RKO (cell line): ENCODE measurements at places on chromosomes 2 and 18.

- no peak for DNase-seq
Observed at GRCh38 chr2:195490319-195490718, 166.7 kb upstream of the SLC39A10 start.

- no peak for DNase-seq
Observed at GRCh38 chr2:164335128-164335527, 286.2 kb downstream of the GRB14 start.

DNA sequence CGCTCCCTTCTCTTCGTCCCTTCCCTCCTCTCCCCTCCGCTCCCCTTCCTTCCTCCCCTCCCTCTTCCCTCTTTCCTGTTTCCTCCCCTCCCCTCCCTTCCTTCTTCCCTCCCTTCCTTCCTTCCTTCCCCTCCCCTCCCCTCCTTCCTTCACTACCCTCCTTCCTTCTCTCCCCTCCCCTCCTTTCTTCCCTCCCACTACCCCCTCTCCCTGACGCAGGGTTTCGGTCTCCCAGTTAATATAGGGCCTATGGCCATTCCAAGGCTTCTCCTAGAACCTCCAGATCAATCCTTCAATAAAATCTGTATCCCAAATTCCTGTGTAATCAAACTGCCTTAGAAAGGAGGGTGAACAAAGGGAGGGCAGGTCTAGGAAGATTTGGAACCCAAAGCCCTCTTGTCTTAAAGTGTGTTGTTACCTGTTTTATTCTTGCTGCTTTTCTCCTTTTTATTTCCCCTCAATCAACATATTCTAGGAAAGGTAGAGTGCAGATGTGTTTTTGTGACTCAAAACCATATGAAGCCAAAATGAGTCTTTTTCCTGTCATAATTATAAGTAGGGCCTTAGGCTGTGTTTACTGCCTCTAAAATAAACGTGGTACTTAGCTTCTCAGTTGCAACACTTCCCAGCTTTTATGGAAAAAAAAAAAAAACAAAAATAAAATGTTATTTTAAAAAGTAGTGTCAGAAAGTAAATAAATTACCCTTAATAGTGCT is 53.7 kb downstream of the GPD2 start:
- DNase-seq: no peak

GRCh38 chr2:120305937-120306490 is 39.9 kb upstream of the INHBB start:
- no peak for DNase-seq

- DNase-seq: no peak
Observed at GRCh38 chr2:69330781-69331180, 56.2 kb downstream of the GFPT1 start.

DNA sequence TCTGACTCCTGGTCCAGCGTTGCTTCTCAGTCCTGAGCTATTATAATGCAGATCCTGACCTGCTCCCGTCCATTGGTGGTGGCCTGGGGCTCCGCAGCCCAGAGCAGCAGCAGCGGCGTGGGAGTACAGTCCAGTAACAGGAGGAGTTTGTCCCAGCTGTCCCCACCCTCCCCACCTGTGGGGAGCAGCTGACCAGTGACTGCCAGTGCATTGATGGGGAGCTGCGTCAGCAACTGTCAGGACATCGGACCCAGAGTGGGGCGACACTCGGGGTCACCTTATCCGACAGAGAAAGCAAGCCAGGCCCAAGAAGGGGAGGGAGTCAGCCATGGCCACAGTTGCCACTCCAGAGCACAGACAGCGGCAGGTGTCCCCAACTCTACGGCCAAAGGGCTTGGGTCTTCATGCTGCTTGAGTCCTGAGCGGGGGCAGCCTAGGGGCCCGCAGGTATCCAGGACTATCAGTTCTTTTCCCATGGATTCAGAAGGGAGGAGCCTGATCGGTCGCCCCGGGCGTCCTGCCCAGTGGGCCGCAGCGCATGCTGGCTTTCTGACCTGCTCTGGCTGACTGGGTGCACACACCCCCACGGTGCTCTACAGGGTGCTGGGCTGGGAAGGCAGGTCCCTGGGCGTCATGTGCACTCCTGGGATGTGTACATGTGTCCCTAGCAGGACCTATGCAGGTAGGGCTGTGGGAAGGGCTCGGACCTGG is 29.7 kb downstream of the DNMT3A start:
- no peak for DNase-seq

DNA sequence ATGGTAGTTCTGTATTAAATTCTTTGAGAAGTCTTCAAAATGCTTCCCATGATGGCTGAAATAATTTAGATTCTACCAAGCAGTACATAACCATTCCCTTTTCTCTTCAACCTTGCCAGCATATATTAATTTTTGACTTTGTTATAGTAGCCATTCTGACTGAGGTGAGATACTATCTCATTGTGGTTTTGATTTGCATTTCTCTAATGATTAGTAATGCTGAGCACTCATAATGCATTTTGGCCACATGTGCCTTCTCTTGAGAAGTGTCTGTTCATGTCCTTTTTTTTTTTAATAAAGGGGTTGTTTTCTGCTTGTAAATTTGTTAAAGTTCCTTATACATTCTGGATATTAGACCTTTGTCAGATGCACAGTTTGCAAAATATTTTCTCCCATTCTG is 173.9 kb downstream of the CALCRL start:
- DNase-seq: no peak

DNA sequence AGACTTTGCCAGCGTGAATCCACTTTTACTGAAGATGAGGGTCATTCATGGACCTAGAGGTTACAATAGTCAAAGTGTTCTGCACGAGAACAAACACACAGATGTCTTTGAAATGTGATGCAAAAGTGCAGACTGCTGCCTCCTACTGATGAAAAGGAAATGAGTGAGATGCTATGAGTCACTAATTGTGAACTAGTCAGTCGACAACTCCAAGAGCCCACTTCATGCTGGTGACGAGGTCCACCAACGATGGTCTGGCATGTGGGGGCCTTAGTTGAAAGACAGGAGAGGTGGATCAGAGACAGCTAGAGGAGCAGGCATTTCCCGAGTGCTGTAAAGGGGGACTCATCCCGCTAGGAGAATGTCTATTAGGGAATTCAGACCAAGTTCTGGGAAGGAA is 17.1 kb upstream of the ZNF236 start:
- peak; percentile 67 for DNase-seq

- DNase-seq: no peak
Observed at GRCh38 chr2:108271691-108272253, 16.9 kb upstream of the SULT1C2 start.

GRCh38 chr2:152078662-152079061 is 20.2 kb downstream of the CACNB4 start:
- no peak for DNase-seq

GRCh38 chr2:69216535-69217332 is 170.3 kb downstream of the GFPT1 start:
- DNase-seq: no peak

GRCh38 chr2:139099721-139100120 is 319.5 kb upstream of the NXPH2 start:
- DNase-seq: no peak

DNA sequence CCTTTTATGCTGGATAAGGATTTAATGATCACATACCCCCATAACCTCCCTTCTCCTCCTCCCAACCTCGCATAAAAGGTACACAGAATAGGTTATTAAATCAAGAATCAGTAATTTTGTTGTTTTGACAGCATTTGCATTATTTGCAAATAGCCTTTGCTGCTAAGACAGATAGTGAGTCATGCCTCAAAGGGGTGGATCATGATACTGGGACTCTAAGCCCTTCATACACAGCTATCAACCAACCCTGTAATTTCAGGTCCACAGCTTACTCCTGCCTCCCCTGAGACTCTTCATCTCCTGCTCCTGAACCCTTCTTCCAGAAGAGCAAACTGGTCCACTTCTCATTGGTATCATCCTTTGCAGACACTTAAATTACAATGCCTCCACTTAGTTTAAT is 73.8 kb upstream of the KLHL29 start:
- DNase-seq: peak; percentile 1

GRCh38 chr2:113705982-113706523 is 50.4 kb downstream of the SLC35F5 start:
- no peak for DNase-seq

GRCh38 chr2:37657471-37657870 is 14.0 kb downstream of the CDC42EP3 start:
- DNase-seq: no peak
